ENCODE measurements at places on chromosomes 1 and 21. TPM values are rescaled to one million over a fixed set of nuclear protein-coding genes. Genes with fewer than 3 reads are reported as not detected.

C1orf141 gene
- total RNA-seq, result not detected

GADD45A gene
- 10.5 TPM for total RNA-seq

IL20 gene
- 0.31 TPM for total RNA-seq

GRHL3 gene
- total RNA-seq, result not detected

CASQ1 gene
- total RNA-seq, result not detected
